ENCODE measurements at places on chromosomes 1 and 21.

GRCh38 chr1:116064616-116065015, 46.6 kb upstream of the MAB21L3 start:
- no peak for DNase-seq

DNA sequence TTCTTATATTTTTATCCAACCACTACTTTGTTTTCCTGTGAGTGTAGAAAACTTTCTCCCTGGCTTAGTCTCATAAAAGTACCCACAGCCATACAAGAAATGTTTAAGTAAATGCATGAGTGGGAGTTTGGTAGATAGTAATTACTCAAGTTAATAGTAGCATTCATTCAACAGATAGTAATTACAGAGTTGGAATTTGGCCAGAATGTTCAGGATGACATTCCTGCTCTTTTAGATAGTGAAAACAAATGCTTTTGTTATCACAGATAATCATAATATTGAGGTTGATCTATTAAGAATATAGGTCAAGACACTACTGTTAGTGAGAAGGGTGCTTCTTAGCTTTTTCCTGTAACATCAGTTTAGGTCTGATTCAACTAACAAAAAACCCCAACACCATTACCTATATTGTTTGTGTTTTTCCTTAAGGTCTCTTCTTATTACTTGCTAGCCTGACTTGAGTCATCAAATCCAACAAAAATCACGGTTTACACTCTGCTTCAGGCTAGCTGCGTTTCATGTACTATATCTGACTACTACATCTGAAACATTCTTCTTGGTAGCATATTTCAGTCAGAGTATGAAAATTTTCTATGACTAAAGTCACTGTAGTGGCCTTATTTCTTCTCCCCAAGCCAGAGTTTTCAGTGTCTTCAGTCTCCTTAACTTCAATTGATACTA, 163.7 kb downstream of the HS2ST1 start:
- no peak for DNase-seq

GRCh38 chr21:25324666-25325065, 282.6 kb downstream of the MRPL39 start:
- no peak for DNase-seq

DNA sequence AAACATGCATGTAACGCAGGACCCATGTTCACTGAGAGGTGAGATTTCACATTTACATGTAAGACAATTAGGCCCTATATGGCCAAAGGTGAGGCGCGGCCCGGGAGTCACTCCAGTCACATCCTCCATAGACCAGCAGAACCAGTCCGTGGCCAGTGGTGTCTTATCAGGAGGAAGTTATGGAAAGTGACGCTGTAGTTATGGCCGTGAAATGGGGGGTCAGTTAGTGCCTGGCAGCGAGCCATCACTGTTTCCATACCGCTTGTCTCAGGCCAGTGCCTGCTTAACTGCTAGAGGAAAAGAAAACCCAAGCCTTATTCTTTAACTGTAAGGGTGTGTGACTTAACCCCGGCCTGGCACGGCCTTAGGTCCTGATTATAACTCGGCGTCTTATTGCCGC, 6.1 kb downstream of the C1orf159 start:
- DNase-seq: no peak

GRCh38 chr1:33117440-33118085, 36.6 kb downstream of the AZIN2 start:
- no peak for DNase-seq

GRCh38 chr1:97137862-97138514, 416.4 kb downstream of the PTBP2 start:
- no peak for DNase-seq

Measured in stimulated activated CD4-positive, alpha-beta T cell treated with anti-CD3 and anti-CD28 coated beads, Interleukin-2, amount 100 ng/mL, for 4 hours (primary cell).